ENCODE measurements at places on chromosomes 5 and 9.

- peak; percentile 91 for DNase-seq
These were observed 2.1 kb downstream of the NR4A3 start for GRCh38 chr9:99823681-99824377.

- no peak for DNase-seq
These were observed 609.4 kb downstream of the MTRR start for GRCh38 chr5:8478326-8478725.

- no peak for DNase-seq
These were observed 30.0 kb downstream of the TGFBR1 start for GRCh38 chr9:99134893-99135341.

GRCh38 chr9:99393993-99394392, 171.9 kb downstream of the SEC61B start:
- no peak for DNase-seq

- no peak for DNase-seq
These were observed 137.4 kb downstream of the PLK2 start for GRCh38 chr5:58322453-58322852.

DNA sequence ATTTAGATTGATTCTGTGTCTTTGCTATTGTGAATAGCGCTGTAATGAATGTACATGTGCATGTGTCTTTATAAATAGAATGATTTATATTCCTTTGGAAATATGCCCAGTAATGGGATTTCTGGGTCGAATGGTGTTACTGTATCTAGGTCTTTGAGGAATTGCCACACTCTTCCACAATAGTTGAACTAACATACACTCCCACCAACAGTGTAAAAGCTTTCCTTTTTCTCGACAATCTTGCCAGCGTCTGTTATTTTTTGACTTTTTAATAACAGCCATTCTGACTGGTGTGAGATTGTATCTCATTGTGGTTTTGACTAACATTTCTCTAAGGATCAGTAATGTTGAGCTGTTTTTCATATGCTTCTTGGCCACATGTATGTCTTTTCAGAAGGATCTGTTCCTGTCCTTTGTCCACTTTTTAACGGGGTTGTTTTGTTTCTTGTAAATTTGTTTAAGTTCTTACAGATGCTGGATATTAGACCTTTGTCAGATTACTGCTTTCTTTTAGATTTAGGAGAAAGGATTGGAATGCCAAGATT, 125.0 kb upstream of the NR5A1 start:
- no peak for DNase-seq

- no peak for DNase-seq
These were observed 245.9 kb downstream of the SAXO1 start for GRCh38 chr9:18786911-18787650.

DNA sequence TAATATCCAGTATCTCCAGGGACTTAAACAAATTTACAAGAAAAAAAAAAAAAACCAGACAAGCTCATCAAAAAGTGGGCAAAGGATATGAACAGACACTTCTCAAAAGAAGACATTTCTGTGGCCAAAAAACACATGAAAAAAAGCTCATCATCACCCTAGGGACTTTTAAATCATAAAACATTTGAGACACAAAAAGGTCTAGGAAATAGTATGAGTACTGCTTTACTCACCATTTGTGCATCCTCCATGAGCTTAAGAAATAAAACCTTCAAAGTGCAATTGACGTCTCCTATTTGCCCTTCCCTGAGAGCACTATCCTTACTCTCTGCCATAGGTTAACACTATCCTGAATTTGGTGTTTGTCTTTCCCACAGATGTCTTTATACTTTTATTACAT, 193.7 kb upstream of the NREP start:
- DNase-seq: no peak

GRCh38 chr9:38443181-38443580, 18.9 kb upstream of the IGFBPL1 start:
- DNase-seq: no peak

DNA sequence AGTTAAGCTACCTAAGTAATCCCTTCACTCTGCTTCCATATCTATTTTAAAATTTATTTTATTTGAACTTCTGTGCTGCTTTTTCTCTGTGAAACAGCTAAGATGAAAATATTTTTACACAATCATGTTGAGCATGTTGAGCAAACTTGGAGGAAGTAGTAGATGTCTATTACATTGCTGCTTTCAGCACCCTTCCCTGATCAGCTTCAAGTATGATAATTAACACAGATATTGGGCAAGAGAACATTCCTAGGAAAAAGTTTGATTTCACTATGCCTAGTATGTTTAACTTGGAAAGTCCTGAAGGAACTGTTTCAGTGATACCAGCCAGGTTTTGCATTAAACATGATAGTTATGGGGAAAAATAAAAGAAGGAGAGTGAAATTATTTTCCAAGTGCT, 283.6 kb downstream of the ELAVL2 start:
- DNase-seq: no peak

GRCh38 chr5:79850316-79850822, 140.7 kb downstream of the MTX3 start:
- no peak for DNase-seq

GRCh38 chr5:106797996-106798395, 872.7 kb downstream of the EFNA5 start:
- no peak for DNase-seq

- DNase-seq: no peak
These were observed 7.4 kb upstream of the CDK5RAP2 start for GRCh38 chr9:120587328-120587727.

DNA sequence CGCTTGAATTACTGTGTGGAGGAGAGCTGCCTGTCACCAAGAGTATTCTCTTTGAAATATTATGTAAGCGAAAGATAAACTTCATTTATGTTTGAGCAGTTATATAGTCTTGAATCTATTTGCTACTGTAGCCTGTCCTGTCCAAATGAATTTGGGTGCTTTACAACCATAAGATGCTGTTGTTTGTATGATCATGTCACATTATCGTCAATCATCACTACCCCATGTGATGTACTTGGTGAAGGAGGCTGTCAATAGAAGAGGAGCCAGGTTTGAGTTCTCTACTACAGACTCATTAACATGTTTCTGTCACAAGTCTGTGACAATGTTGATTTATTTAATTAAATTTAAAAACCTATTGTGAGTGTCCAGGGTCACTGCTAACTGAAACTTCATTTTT, 403.3 kb upstream of the MEF2C start:
- no peak for DNase-seq

DNA sequence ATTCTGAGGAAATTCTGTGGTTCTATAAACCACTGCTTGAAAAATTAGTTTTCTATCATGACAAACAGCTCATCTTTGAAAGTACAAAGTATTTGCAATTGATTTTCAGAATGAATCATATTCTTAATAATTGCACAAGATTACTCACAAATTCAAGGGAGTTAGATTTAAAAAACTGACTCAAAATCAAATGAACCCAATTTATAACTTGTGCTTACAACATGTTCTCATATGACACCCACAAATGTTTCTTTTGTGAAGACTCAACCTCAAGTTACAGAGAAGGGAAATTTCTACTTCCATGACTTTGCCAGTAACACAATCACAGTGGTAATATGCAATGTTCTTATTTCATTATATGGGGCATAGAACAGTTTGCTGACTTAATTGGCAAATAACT, 272.0 kb upstream of the ACTBL2 start:
- DNase-seq: no peak

GRCh38 chr9:83432104-83432627, 106.0 kb downstream of the FRMD3 start:
- DNase-seq: no peak

DNA sequence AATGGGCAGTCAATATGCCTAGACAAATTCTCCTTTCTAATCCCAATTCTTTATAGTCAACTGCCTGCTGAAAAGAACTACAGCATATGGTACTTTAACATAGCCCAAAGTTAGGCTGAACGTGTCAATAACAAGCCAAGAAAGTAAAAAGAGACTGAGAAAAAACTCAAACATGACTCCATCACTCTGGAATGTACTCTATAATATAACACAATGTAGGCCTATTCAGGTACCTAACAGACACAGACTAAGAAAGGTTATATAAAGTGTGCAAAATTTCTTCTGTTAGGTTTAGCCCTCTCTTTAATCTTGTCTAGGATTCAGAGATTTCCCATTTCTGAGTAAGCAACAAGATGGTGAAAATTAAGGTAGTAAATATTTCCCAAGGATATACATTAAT, 209.7 kb upstream of the PRR16 start:
- no peak for DNase-seq

DNA sequence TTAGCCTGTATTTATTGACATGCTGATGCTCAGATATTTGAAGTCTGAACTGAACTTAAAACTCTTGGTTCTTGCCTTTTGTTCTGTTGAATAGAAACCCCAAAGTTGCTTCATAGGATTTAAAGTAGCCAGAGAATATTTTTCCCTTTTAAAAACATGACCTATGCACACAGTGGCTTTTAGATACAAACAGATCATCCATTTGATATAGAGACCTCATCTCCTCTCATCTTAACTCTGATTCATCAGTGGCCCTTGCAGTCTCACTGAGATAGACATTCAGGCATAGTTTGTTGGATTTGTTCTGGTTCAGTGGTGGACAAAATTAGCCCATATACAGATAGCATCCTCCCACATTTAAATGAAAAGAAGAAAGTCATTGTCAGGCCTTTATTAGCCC, 43.5 kb upstream of the PJA2 start:
- DNase-seq: no peak

GRCh38 chr9:14451949-14452348, 138.0 kb upstream of the NFIB start:
- no peak for DNase-seq

DNA sequence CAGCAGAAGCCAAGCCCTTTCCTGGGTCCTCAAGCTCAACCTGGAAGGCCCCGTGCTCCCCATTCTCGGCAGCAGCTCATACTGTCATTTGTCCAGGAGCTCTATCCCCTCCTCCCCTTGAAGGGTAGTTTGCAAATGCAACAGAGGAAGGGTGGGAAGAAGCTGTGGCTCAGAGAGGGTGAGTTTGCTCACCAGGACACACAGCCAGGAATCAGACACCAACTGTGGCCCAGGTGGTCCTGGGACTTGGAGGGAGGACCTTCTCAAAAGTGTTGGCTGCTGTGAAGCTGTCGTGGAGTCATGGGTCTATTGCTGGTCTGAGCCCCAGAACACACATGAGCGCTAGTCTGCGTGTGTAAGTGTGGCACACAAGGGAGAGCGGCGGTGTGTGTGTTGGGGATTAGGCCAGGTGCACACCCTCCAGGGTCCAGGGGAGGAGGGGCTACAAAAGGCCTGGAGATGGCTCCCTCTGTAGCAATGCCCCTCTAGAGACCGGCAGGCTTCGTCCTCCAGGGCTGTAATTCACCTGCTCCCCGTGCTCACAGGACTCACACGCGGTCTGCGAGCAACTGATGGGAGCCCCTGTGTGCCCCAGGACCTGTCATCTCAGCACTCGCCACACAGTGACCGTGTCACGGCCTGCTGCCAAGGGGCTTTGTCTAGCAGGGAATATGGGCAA, 8.2 kb upstream of the RPS14 start:
- DNase-seq: no peak

- no peak for DNase-seq
These were observed 27.0 kb downstream of the RAPGEF6 start for GRCh38 chr5:131607903-131608540.

GRCh38 chr5:4584982-4585381, 555.1 kb upstream of the ADAMTS16 start:
- no peak for DNase-seq

- DNase-seq: no peak
These were observed 659.8 kb downstream of the TLE4 start for GRCh38 chr9:80231318-80232236.

DNA sequence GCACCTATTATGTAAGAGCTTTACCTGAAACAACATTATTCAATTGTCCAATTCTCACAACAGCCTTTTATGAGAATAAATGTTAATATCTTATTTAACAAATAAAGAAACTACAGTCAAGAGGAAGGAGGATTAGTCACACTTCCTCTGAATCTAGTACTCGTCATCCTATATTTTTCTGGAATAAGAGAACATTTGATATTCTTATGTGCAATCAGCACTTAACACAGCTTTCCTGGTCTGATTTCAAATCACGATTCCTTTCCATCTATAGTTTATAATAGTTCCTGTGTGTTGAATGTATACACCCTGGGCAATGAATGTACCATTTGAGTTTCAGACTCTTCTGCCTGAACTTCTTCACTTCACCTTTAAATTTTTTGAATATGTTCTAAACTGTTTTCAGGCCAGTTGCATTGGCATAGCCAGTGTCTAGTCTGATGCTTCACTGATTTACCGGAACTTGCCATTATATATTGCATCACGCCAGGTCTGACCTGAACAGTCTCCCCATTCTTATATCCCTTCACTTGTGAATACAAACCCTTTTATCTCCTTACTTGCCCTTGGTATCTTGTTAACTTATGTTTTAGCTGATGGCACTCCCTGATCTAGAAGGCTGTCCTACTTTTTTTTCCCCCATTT, 698.3 kb downstream of the MAT2B start:
- no peak for DNase-seq

- DNase-seq: no peak
These were observed 44.5 kb downstream of the PLPP7 start for GRCh38 chr9:131333771-131334628.

DNA sequence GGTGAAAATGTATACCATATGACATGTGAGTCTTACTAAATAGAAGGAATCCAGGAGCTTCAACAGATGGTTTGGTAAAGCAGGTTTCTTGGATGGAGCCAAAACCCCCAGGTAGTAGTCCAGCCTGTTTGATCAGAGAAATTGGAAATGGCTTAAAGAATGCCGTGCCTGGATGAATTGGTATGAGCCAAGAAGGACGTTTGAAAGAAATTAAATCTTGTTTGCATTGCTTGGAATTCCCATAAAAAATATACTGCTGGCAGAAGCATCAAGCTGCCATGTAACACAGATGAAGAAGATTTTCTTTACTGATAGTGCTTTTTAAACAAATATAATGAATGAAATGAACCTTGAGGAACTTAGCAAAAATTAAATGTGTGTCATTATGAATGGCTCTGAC, 176.3 kb downstream of the NPR3 start:
- DNase-seq: no peak

- DNase-seq: no peak
These were observed 21.4 kb downstream of the FREM1 start for GRCh38 chr9:14888875-14889274.

DNA sequence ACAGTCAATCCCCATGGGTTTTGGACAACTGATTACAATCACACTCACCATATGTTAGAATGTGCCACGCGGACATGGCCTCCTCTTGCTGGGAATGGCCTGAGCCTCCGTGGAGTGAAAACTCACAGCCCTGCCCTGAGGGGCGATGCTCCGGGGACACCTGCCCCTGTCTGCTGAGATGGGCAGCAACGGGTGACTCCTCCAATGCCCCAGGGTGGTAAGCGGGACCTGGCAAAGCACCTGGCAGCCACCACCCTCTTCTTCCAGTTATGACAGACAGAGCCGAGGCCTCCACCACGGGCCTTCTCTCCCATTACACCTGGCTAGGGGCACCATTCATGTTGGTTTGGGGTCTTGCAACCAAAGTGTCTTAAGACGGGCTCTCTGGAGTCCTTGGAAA, 94.9 kb upstream of the COL5A1 start:
- DNase-seq: no peak

- no peak for DNase-seq
These were observed 34.1 kb upstream of the FIBCD1 start for GRCh38 chr9:130972957-130973685.

Data from stimulated activated naive CD8-positive, alpha-beta T cell treated with anti-CD3 and anti-CD28 coated beads, Interleukin-15, Interleukin-2, amounts not matched to agents 100 U/mL and 50 U/mL, for 24 hours (primary cell).